ENCODE measurements at places on chromosomes 2 and 18.

DNA sequence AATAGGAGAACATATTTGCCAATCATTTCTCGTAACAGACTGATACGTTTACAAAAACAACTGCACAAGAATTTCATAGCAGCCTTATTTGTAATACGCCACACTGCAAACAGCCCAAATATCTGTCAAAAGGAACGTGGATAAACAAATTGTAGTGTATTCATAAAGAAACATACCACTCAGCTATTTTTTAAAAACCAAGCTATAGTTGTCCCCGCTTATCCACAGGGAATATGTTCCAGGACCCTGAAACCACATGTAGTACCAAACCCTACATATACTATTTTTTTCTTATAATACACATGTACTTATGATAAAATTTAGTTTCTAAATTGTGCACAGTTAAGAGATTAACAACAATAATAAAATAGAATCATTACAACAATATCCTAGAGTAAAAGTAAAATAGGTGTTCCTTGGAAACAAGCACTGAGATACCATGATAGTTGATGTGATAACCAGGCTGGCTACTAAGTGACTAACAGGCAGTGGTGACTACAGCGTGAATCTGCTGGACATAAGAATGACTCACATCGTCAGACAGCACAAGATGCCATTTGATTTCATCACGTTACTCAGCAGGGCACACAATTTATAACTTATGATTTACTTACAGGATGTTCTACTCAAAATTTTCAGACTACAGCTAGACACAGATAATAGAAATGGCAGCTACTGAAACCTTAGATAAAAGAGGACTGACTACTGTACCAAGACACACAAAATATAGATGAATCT is 367.4 kb downstream of the NCKAP5 start:
- DNase-seq, result peak; percentile 85

DNA sequence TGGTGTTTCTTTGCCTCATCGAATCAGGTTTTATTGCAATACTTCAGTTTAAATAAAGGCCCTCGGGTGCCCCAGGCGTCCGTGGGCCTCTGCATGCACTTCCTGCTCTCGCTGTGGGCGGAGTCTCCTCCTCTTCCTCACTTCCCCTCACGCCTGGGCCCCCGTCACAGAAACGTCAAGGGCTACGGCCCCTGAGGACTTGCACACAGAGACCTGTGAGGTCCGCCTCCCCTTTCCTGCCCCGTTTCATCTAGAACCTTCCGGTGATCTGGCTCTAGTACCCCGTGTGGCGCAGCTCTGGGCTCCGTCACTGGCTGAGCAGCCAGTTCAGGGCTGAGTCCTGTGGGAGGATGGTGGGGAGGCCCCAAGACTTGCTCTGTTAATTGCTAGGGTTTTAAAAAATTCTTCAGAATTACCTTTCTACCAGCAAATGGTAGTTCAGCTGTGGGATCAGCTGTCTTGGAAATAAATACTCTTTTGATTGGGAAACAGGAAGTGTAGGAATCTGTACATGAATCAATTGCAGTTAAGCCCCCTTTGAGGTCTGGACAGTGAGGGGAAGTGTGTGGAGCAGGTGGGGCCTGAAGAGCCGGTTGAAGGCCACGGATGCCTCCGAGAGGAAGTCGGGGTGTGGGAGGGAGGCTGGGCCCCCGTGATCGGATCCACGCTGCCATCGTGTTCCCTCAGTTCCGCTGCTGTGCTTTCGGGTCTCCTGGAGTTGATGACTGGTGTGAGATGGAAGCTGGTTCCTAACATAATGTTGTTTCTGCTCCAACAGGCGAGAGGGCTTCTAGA is 10.2 kb downstream of the NFATC1 start:
- DNase-seq, result no peak

DNA sequence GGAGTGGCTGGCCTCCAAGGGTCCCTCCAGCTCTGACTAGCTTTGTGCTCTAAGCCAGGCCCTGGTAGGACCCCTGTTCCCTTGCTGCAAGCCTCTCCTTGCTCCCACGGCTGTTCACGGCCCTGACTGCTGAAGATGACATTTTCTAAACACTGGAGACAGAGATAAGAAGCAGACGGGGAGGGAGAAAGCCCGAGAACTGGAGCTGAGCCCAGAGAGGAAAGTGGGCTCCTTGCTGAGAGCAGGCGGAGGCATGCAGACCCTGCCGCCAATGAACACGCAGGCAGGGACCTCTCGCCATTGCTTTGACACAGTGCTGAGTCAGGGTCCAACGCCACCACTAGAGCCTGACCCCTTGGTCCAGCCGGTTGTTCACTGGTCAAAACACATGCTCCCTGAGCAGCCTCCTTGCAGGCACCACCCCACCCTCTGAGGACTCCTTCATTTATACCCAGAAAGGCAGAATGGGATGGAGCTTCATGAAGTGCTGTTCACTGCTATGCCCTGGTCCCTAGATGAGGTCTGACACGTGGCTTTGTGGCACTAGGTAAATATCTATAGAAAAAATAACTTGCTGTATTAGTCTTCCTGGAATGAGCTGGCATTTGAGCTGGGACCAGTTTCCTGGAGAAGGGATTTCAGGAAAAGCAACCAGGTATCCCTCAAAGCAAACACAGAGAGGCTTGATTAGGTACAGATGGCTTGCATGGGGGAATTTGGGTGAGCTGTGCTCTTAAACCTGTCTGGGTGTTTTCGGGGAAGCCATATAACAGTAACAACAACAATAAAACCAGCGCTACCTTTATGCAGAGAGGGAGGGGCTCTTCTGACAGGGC is 65.7 kb downstream of the MCFD2 start:
- DNase-seq, result no peak

DNA sequence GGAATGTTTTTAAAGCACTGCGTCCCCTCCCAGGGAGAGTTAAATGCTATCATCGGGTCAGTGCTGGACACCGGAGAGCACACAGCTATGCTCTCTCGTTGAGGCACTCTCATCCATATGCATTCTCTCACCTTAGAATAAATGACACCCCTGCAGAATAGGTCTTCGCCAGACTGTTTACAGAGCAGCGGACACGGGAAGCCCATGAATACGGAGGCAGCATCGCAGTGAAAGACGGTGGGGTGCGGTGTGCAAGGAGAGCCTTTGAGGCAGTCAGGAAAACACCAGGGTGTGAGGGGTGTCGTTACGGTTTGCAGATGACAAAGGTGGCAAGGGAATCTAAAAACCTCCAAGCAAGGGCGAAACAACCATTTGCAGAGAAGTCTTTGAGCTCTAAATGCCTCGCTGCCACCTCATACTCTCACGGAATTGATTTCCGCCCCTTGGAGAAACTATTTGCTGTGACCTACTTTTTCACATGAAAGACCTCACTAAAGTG is 169.2 kb upstream of the FHL2 start:
- no peak for DNase-seq

DNA sequence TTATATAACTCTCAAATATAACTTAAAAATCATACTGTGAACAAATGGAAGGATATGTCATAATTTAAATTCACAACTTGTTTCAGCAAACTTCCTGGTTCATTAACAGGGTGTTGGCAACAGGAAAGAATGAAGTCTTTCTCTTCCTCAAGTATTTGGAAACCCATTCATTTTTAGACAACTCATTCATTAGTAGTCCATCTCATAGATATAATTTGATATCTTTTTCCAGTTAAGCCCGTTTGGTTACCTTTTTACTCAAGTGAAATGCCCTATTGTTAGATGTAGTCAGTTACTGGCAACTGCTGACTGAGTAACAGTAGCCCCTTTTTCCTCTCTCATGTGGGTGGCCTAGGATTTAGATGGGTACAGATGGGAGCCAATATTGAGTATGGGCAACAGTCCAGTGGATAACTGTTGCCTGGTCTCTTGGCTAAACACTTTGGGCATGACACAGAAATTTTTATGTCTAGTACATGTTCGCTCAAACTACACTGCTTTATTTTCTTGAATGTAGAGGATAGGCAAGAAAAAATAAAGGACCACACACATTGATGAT is 4.6 kb upstream of the UGP2 start:
- no peak for DNase-seq

DNA sequence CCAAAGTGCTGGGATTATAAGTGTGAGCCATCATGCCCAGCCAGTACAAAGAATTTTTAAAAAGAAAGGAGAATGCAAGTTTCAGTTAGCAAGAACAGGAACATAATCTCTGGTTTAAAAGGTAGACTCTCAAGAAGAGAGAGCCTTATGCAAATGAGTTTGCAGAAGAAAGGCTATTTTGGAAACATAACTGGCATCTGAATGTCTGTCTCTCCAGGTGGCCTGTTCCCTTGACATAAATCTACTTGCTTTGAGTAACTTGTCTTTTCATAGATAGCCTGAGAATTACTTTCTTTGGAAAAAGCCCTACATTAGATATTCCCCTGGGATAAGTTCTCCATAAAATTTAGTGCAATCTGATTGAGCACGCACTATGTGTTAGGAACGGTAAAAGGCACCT is 109.6 kb downstream of the ICOS start:
- DNase-seq, result no peak

DNA sequence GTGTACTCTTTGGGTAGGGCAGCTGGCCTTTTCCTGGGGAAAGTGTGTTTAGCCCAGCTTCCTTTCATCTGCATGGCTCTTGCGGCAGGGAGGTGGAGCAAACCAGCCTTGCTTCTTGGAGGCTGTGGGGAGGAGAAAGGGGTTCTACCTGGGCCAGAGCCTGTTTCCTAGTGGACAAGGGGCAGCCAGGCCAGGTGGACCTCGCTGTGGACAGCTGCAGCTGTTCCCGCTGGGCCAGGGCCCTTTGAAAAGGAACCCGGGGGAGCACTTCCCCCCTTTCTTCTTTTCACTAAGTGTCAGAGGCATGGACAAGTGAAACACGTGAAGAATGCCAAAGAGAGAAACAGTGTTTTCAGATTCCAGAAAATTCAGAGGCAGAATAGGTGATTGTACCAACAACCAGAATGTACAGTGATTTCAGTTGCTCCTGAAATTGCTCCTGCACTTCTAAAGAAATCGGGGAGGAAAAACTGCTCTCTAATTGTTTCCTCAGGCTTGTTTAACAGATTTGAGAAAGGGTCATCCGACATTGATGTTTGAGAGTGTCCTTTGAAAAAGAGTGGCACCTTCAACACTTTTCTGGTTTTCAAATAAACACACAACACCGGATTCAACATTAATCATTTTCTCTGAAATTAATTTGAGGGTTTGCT is 3.9 kb downstream of the GLI2 start:
- DNase-seq, result no peak

- no peak for DNase-seq
Observed at GRCh38 chr18:48151421-48152065, 221.1 kb upstream of the SMAD2 start.

- DNase-seq, result no peak
Observed at GRCh38 chr18:62710417-62710816, 4.9 kb upstream of the PHLPP1 start.

- peak; percentile 24 for DNase-seq
Observed at GRCh38 chr2:149924028-149924427, 336.5 kb upstream of the MMADHC start.

GRCh38 chr2:237601453-237602116 is 11.1 kb upstream of the RAB17 start:
- no peak for DNase-seq

DNA sequence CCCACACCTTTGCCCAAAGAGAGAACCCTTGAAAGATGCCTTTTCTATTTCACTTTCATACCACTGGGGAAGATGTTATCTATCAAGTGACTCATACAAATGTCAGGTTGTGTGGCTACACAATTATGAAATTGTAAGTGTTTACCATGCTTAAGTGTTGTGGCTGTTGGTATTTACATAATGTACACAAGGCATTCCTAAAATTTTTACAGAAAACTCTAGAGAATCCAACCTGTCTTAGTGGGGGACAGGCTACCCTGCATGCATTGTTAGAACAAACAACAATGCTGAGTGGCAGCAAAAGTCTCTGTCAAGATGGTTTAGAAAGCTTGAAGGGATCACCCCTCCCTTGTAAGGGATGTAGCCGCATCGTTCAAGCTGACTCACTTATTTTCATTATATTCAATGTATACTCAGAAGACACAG is 5.5 kb upstream of the MGAT4A start:
- DNase-seq, result peak; percentile 49

- DNase-seq, result no peak
Observed at GRCh38 chr2:46187112-46187618, 110.0 kb upstream of the EPAS1 start.

- DNase-seq, result no peak
Observed at GRCh38 chr2:38465789-38466127, 88.7 kb upstream of the ATL2 start.

GRCh38 chr2:215003001-215003400 is 135.4 kb downstream of the ABCA12 start:
- DNase-seq, result no peak

DNA sequence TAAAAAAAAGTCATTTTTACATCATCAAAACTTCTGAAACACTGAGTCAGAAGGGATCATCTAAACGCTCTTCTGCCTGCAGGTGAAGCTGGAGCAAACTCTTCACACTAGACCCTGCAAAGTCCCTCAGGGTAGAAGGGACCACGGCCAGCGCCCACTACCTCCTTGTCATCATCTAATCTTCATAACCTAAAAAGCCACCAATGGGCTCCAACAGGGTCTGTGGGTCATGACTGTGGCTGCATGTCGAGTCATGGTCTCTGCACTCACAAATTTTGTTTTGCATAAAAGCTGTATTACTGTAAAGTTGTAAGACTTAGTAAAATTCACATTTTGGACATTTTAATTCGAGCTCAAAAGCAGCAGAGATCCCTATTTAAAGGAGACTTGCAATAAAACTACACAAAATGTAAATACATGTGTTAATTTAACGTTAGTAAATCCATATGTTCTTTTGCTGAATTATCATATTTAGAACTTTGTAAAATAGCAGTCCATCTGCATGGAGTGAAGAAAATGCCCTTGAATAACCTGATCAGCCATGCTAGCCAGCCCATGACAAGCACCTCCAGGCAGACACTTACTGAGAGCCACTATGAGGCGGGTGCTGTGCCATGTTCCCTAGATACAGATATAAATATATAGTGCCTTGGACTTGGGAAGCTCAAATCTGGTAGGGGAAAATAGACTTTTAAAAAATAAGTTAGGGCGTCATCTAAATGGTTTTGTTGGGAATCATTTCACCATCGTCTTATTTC is 437.2 kb upstream of the LYPD1 start:
- no peak for DNase-seq

DNA sequence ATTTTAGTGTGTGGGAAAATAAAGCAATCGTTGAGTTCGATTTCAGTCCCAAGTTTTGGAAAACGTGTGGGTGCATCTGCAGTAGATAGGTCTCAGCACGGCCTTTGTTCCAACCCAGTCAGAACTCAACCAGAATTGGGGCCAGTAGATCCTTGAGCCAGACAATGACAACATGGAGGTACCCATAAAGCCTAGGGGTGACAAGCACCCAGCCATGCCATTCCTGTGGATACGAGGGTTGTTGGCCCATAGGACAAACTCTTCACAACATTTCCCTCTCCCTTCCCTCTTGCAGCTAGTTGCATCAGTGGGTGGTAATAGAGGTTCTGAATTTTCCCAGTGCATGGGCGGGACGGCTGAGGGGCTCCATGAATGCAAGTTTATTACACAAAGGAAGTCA is 60.1 kb downstream of the ST3GAL5 start:
- DNase-seq, result no peak

- no peak for DNase-seq
Observed at GRCh38 chr2:96354492-96354891, 18.9 kb downstream of the NCAPH start.

- no peak for DNase-seq
Observed at GRCh38 chr18:71027531-71027930, 738.7 kb downstream of the SOCS6 start.

All from HS-5 (cell line).